Immature natural killer cell (primary cell): ENCODE measurements at places on chromosomes 7 and 10. TPM values are rescaled to one million over a fixed set of nuclear protein-coding genes. Genes with fewer than 3 reads are reported as not detected.

GRCh38 chr7:155593461-155594162, 47.3 kb upstream of the CNPY1 start:
- no peak for DNase-seq

DNA sequence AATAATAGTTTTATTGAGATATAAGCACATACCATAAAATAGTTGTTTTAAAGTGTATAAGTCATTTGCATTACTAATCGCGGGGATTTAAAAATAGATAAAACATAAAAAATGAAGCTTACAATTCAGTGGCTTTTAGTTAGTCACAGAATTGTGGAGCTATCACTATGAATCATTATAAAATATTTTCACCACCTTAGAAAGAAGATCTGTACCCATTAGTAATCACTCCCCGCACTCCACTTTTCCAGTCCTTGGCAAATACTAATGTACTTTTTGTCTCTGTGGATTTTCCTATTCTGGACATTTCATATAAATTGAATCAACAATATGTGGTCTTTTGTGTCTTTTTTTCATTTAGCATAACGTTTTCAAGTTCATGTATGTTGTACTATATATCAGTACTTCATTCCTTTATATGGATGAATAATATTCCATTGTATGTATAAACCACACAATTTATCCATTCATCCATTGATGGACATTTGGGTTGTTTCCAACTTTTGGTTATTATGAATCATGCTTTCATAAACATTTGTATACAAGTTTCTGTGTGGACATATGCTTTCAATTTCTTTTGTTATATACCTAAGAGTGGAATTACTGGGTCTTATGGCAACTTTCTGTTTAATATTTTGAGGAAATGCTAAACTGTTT, 162.5 kb downstream of the MAGI2 start:
- no peak for DNase-seq

GRCh38 chr7:21142081-21142480, 285.8 kb upstream of the SP4 start:
- DNase-seq, result no peak

GRCh38 chr10:60446851-60447250, 57.2 kb upstream of the ANK3 start:
- no peak for DNase-seq

GRCh38 chr10:8544057-8544380, 489.5 kb downstream of the GATA3 start:
- DNase-seq, result no peak

DNA sequence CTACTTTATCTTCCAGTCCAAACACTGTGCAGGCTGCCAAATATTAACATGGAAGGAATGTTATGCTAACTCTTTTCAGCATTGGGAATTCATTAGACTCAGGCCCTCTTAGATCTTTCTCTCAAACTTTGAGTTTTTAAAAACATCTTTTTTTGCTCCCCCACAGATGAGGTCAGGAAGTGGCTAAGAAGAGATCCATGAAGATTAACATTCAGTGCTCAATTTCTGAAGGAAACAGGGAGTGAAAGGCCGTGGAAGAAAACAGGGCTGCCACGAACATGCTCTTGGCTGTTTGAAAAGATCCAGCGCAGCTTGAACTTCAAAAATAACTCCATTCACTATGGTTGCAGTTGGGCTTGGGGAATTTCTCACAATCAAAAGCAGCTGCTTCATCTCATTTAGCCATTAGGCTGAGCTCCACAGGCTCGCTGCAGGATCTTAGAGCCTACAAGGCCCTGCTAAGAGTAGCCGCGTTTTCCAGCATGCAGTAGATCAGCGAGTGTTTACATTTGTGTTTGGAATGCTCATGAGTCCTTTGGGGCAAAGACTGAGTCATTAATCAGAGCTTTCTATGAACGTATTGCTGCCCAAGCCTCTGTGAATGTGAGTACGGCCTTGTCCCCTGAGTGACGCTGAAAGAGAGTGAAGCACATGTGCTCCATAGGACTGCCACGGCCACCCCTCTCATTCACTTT, 41.2 kb upstream of the TNS3 start:
- DNase-seq, result no peak

DNA sequence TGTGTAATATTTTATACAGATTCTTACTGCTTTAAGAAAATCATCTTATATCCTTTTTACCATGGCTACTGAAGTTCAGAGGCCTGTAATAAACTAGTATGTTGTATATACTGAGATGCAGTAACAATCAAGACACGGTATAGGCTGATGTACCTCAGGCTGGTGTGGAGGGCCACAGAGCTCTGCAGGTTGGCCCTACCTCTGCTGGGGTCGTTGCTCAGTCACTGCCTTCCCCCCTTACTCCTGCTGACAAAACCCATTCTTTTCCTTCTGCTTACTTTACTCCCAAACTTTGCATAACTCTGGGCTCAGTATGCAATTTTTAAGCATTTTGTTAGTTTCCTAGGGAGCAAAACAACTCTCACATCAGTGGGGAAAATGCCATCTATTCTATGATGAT, 200.1 kb upstream of the FOXP2 start:
- no peak for DNase-seq

DNA sequence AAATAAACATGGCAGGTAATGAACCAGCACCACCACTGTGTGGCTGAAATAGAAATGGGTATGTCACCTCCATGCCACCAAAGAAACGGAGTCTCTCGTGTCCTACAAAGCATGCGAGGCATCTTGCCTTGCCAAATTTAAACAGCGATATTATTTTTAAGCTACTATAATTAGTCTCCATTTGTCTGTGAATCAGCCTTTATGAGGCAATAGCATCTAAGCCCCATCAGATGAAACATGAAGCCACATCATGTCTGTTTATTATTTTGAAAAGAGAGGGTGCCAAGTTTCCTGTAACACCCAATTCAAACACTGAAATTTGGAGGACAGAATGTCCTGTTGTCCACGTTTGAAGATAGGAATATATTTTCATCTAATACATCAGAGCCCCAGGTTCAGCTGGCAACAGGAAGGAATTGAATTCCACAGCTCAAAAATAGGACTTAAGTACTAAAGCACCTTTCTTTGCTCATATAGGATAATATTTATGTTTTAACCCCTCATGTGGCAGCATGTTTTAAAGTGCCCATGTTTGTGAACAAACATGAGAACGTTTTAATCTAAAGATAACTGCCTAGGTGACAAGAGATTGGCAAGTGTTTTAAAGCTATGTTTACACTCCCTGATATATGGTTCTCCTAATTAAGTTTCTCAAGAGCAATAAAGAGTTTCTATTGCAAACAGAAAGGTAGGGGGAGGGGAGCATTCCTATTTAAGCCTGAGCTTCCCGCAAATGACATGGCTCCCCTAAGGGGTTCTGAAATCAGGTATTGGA, 86.8 kb downstream of the SORBS1 start:
- DNase-seq, result no peak

- no peak for DNase-seq
These were observed 48.6 kb upstream of the NANOS1 start for GRCh38 chr10:118980870-118981269.

- no peak for DNase-seq
These were observed 476 bp upstream of the RET start for GRCh38 chr10:43076311-43076875.

- no peak for DNase-seq
These were observed 45.8 kb downstream of the XPNPEP1 start for GRCh38 chr10:109877546-109877945.

GRCh38 chr10:71262027-71262426, 49.7 kb downstream of the UNC5B start:
- no peak for DNase-seq

GRCh38 chr10:131568866-131569265, 257.3 kb upstream of the TCERG1L start:
- no peak for DNase-seq

DNA sequence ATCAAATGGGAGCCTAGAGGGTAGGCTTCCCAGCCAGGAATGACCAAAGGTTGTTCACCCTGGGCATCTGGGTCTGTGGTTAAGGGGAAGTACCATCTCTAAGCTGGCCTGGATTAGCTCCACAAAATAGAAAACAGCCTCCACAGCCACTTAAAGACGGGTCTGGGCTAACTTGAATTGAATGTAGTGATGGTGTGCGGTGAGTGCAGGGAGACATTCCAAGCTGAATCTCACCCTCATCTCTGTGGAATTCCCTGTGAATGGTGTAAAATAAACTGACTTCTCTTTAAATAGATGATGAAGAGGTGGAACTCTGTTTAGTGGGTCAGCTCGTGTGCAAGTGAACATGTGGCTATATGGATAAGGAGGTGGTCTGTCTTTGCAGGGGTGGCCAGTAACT, 251.0 kb downstream of the DYNC1I1 start:
- DNase-seq, result no peak

DNA sequence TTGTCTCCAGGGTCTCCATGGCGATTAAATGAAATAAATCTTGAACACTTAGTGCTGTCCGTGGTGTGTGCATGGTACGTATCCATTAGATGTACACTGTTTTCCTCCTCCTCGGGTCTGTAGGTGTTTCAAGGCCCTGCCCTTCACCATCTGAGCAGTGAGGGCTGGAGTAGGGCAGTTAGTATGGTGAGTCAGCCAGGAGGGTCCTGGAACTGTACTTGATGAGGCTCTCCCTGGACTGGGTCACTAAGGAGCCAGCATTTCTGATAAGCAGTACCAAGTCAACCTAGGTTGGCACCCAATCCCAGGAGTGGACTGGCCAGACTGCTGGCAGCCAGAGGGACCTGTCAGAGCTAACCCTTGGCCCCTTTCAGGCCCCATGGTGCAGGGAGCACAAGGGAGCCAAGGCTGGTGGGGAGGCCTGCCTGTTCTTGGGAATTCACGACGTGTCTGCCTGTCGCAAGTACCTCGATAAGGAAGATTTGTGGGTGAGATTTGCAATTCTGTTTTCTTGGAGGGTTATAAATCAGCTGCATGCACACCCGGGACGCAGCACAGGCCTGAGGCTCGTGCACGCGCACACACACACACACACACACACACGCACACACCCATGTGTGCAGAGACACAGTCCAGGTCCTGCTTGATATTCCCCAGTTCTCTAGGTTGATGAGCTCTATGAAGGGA, 114.2 kb downstream of the ZMIZ1 start:
- DNase-seq, result no peak

GRCh38 chr10:43323245-43323644, 48.2 kb upstream of the FXYD4 start:
- DNase-seq, result no peak

GRCh38 chr7:101108330-101108857, 18.5 kb upstream of the SERPINE1 start:
- no peak for DNase-seq

DNA sequence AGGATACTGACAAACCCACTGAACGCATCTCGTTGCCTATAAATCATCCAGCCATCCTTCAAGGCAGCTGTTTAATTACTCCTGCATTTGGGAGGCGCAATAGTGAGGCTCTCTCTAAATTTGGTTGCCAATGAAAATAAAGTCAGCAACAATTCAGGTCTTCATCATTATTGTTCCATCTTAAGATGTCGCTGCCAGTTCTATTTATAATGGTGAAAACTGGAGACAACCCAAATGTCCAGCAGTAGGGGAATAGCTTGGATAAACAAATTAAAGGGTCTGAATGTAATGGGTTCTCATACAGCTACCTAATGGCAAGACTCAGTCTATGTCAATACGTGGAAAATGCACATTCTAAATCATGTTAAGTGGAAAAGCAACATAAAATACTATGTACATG, 120.1 kb upstream of the PLXNA4 start:
- no peak for DNase-seq

DNA sequence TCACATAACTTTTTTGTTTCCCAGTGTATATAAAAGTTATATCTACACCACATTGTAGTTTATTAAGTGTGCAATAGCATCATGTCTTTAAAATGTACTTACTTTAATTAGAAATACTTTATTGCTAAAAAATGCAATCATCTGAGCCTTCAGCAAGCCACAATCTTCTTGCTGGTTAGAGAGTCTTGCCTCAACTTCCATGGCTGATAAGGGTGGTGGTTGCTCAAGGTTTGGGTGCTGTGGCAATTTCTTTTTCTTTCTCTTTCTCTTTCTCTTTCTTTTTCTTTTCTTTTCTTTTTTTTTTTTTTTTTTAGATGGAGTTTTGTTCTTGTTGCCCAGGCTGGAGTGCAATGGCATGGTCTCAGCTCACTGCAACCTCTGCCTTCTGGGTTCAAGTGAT, 360.0 kb downstream of the MAGI2 start:
- no peak for DNase-seq

DNA sequence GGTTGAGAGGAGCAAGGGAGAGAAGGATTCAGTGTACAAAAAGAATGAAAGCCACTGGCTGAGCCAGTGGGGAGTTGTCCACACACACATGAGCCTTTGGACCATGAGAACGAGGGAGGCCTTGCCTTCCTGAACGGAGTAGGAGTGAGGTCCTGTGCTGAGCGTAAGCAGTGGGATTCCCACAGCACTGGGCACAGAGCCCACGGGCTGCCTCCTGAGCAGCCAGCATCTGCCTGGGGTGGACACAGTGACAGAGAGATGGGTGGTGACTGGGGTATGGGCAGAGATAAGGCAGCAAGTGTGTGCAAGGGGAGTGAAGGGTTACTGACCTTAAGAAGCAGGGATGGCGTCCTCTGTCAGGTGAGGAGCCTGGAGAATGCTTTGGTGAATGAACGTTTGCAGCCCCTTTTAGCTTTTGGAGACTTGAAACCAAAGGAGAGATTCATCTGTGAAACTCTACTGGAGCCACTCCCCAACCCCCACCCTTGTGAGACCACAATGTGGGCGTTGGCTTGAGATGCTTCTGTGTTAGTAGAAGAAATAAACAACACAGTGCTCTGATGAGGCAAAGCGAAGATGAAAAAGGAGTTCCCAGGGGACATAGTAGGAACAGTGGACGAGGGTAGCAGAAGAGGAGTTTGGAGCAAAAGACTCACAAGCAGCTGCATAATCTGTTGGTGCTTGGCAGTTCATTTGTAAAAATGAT, 56.5 kb downstream of the FIGNL1 start:
- DNase-seq, result peak; percentile 34

DNA sequence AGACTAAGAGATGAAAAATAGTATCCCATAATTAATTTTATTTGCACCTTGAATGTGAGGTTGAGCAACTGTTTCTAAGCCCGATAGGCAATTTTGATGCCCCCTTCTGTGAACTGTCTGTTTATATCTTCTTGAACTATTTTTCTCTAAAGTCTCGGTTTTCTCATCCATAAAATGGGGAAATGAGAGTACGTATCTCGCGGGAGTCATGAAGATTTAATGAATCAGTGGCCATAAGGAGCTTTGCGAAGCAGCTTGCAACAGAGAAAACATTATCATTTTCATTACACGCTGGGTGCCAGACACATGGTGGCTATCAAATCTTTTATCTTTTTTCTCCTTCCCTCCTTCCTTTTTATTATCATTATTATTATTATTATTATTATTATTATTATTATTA, 108.1 kb upstream of the CARD11 start:
- DNase-seq, result no peak

GRCh38 chr10:112588225-112588990, 141.4 kb downstream of the VTI1A start:
- DNase-seq, result no peak

GRCh38 chr10:61842755-61843497, 58.6 kb upstream of the ARID5B start:
- DNase-seq, result no peak

Gene LAMB4
- not detected for polyA plus RNA-seq

Gene MSMB
- polyA plus RNA-seq, result not detected

Gene CCDC146
- polyA plus RNA-seq, result 1.7 TPM

Gene PLAC9
- not detected for polyA plus RNA-seq

Gene NACAD
- polyA plus RNA-seq, result 0.65 TPM

Gene SLC16A9
- not detected for polyA plus RNA-seq

Gene MNX1
- polyA plus RNA-seq, result not detected

Gene XRCC2
- polyA plus RNA-seq, result 0.52 TPM

Gene GNG11
- polyA plus RNA-seq, result 1.1 TPM

Gene WAPL
- polyA plus RNA-seq, result 19.7 TPM

Gene CHN2
- polyA plus RNA-seq, result 14.6 TPM

Gene LRRC18
- not detected for polyA plus RNA-seq

Gene DGKB
- not detected for polyA plus RNA-seq

Gene SEPHS1
- polyA plus RNA-seq, result 14.3 TPM
